ENCODE measurements at places on chromosomes 13 and 19.

DNA sequence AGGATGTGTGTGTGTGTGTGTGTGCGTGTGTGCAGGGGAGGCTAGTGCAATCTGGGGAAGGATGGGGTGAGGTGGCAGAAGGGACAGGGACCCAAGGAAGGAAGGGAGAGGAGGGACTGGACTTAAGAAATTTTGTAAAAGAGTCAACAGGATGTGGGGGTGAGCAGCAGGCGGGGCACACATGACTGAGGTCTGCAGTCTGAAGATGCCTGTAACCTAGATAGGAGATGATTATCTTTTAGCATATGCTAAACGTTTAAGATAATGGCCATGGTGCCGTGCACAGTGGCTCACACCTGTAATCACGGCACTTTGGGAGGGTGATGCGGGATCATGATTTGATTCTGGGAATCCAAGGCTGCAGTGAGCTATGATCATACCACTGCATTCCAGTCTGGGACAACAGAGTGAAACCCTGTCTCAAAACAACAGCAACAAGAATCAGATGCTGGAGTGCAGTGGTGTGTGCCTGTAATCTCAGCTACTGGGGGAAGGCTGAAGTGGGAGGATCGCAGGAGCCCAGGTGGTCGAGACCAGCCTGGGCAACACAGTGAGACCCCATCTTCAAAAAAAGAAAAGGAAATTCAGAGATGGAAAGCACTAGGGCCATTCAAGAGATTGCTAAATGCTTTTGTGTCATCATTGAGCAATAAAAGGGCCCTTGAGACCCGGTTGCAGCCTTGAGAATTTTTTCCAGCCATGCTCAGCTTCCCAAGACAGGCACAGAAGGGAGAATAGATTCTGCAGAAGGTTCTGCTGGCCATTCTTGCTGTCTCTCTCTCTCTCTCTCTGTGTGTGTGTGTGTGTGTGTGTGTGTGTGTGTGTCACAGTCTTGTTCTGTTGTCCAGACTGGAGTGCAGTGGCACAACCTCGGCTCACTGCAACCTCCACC lies 3.8 kb upstream of the ZNF414 start:
- DNase-seq: no peak

DNA sequence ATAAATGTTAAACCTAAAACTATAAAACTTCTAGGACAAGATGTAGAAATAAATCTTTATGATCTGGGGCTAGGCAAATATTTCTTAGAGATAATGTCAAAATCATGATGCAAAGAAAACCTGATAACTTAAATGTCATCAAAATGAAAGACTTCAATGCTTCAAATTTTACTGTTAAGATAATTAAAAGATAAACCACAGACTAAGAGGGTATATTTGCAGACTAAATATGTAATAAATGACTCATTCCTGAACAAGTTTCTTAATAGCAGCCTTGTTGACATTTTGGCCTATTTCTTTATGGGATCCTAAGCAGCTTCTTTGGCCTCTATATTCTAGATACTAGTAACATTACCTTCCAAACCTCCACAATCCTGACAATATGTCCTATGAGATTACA lies 2878.3 kb upstream of the PCDH20 start:
- no peak for DNase-seq

- DNase-seq: peak; percentile 53
Measured at GRCh38 chr13:99974939-99975561, 3.5 kb upstream of the ZIC5 start.

- no peak for DNase-seq
Measured at GRCh38 chr13:110797230-110797877, 83.9 kb downstream of the ING1 start.

DNA sequence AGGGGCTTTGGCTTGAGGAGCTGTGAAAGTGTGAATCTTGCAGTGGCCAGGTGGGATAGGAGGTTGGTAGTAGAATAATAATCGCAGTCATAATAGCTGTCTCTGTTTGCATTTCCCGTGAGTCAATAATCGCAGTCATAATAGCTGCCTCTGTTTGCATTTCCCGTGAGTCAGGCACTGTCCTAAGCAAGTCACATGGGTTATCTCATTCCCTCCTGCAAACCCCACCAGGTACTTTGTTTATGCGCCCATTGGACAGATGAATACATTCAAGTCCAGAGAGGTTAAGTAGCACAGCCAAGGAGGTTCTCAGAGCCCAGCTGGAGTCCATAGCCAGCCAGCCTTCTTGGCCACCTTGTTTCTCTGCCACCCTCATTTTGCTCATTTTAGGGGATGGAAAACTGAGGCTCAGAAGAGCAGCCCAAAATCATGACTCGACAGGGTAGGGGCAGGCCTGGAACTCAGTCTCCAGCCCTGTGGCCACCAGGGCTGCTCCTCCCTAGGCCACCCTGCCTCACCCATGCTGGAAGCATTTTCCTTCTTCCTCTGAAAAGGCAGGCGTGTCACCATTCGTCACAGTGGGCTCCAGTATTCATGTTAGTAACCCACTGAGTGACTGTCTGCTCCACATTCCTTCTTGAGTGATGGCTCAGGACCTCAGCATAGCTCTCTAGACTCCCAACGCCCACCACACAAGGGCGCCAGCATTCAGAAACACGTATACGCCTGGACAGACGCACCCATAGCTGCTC lies 206.2 kb downstream of the URI1 start:
- no peak for DNase-seq

- peak; percentile 96 for DNase-seq
Measured at GRCh38 chr19:51702103-51702824, 9.1 kb downstream of the SPACA6 start.

DNA sequence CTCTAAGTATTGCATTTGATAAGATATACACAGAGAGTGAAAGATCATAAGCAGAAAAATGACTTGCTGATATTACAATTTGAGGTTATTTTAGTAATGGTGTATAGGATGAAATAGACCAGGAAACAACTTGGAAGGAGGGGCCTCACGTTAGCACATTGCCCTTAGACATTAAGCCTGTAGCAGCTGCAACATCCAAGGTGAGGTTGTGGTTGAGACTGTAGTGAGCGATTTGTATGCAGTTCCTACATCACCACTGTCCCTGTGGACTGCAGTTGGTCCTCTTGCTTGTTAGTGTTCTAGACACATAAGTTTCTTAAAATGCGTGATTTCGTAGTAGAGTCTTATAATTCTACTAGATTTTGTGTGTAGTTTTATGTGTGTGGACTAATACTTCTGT lies 311.3 kb downstream of the ATP8A2 start:
- DNase-seq: no peak

GRCh38 chr13:50156140-50156539 lies 140.9 kb downstream of the KCNRG start:
- DNase-seq: no peak

DNA sequence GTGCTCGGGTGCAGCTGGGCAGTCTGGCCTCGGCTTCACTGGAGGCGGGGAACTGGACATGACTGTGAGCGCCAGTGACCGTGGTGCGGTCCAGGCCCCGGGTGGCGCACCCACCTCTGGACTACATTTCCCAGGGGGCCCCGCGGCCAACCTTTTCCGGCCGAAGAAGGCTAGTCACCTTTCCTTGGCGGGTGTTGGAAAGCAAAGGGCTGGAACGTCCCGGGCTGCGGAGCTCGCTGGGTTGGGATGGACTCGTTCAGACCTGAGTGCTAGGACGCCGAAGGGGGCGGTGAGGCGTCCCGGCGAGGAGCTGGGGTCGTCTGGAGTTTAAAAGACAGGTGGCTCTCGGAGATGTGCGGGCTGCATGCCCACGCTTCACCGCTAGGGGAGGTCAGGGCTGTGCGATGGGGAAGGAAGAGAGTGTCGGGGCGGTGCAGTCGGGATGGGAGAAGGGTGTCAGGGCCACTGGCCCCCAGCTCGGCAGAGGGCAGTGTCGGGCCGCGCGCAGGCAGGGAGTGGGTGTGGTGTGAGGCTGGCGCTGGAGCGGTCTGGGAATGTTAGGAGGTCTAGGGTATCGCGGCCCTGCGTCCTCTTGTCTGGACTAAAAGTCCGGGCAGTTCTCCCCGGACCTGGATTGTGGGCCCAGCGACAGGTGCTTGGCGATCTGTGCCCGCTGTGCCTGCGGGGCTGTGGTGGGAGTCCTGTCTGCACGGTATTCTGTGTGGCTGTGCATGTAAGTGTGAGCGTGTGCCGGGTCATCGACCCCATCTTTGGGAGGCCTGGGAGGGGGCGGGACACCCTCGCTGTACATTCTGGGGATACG lies 57.1 kb downstream of the ZNF568 start:
- DNase-seq: peak; percentile 90

DNA sequence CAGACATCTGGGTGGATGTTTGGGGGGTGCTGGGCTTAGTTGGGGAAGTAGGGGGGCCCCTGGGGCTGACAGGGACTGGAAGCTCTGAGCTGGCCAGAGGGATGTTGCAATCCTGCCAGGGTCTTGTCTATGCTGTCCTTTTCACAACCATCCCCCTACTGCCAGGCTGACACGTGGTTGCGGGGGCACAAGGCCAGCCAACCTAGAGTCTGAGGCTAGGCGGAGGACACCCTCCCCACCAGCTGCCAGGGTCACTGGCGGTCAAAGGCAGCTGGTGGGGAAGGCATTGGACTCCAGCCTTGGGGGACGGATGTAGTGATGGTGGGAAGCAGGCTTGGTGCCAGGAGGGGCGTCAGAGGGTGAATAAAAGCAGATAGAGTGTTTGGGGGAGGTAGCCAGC lies 1.6 kb upstream of the APOC1 start:
- DNase-seq: no peak
